Naive thymus-derived CD8-positive, alpha-beta T cell (primary cell): ENCODE measurements at places on chromosomes 2 and 18. TPM values are rescaled to one million over a fixed set of nuclear protein-coding genes. Genes with fewer than 3 reads are reported as not detected.
A peak's percentile ranks its signal among the peaks of the same experiment; 100 is the strongest.

The CYP26B1 gene
- total RNA-seq, result not detected

The VSNL1 gene
- total RNA-seq, result not detected

The LGALSL gene
- total RNA-seq, result 0.73 TPM

The HOXD12 gene
- total RNA-seq, result not detected

The IL36A gene
- total RNA-seq, result 2.1 TPM

The DSG4 gene
- total RNA-seq, result not detected

The MALT1 gene
- 70.2 TPM for total RNA-seq

The MRO gene
- not detected for total RNA-seq

The MBOAT2 gene
- total RNA-seq, result 1.8 TPM

The HOXD8 gene
- total RNA-seq, result not detected

The PTPN4 gene
- 120 TPM for total RNA-seq

The ACTG2 gene
- total RNA-seq, result not detected

GRCh38 chr2:127225186-127225960 lies 5.3 kb upstream of the CYP27C1 start:
- DNase-seq, result no peak
- no peak overlapping the region for H3K4me3 ChIP-seq
- peaks cover 35% of the 10 kb centered on the region for H3K27me3 ChIP-seq
- H3K4me1 ChIP-seq, result peaks cover 6% of the 10 kb centered on the region
- peaks cover 7% of the 10 kb centered on the region for H3K36me3 ChIP-seq
- no peak overlapping the region for H3K27ac ChIP-seq

GRCh38 chr18:33578518-33579348 lies 714 bp downstream of the ASXL3 start:
- H3K27me3 ChIP-seq, result peaks cover 9% of the 10 kb centered on the region
- H3K4me1 ChIP-seq, result peaks cover 2% of the 10 kb centered on the region
- no peak overlapping the region for H3K27ac ChIP-seq
- H3K36me3 ChIP-seq, result peaks cover 6% of the 10 kb centered on the region
- no peak overlapping the region for H3K4me3 ChIP-seq
- no peak for DNase-seq

- no peaks in the 10 kb centered on the region for H3K27me3 ChIP-seq
- no peaks in the 10 kb centered on the region for H3K36me3 ChIP-seq
- no peak overlapping the region for H3K27ac ChIP-seq
- H3K4me1 ChIP-seq, result no peaks in the 10 kb centered on the region
Observed at GRCh38 chr2:111618226-111618977, 265.6 kb downstream of the ANAPC1 start.

DNA sequence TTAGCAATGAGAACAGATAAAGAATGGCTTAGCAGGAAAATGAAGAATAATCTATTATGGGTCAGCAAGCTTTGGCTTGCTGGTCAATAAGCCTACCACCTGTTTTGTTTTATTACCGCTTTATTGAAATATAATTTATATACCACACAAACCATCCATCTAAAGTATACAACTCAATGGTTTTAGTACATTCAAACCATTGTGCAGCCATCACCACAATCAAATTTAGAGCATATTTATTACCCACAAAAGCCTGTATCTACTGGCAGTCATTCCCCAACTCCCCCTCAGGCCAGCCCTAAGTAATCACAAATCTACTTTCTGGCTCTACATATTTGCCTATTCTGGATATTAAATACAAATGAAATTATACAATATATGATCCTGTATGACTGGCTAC lies 17.2 kb downstream of the PPP3R1 start:
- H3K27me3 ChIP-seq, result no peaks in the 10 kb centered on the region
- H3K4me1 ChIP-seq, result peaks cover 96% of the 10 kb centered on the region
- peaks cover 16% of the 10 kb centered on the region for H3K36me3 ChIP-seq
- no peak for DNase-seq

- no peak overlapping the region for H3K27ac ChIP-seq
- no peak for DNase-seq
- no peaks in the 10 kb centered on the region for H3K4me1 ChIP-seq
- H3K4me3 ChIP-seq, result no peak overlapping the region
Observed at GRCh38 chr2:5729416-5729815, 37.2 kb downstream of the SOX11 start.

GRCh38 chr2:96970248-96970875 lies 16.0 kb downstream of the FAM178B start:
- H3K27ac ChIP-seq, result peak overlapping the region; percentile 87
- no peaks in the 10 kb centered on the region for H3K36me3 ChIP-seq
- peaks cover 56% of the 10 kb centered on the region for H3K4me1 ChIP-seq
- no peak for DNase-seq
- peaks cover 2% of the 10 kb centered on the region for H3K27me3 ChIP-seq

DNA sequence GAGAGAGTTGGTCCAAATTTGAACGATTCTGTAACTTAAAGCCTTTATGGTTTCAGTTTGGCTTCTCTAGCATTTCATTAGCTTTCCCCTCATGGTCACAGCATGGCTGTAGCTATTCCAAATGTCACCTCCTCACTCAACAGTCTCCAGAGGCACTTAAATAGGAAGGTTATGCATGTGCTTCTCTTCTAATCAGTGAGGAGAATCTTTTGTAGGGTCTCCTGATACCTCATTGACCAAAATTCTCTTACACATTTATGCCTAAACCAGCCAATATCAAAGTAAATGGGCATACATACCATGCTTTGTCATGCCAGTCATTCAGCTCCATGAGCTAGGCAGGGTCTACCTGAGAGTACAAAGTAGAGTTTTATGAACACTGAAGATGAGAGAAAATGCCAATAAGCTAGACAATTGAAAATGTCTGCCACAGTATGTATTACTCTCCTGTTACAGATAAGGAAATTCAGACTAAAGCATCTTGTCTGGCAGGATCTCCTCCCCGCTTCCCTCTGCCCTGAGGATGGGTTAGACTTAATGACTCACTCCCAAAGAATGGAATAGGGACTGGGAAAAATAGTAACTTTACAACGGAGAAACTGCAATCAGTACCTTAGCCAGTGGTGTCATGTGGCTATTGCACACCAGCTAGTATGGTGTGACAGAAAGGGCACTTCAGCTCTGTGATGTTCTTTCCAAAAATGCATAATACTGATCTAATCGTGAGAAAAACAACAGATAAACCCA lies 15.4 kb downstream of the DSG2 start:
- no peak for DNase-seq
- H3K27me3 ChIP-seq, result no peaks in the 10 kb centered on the region
- no peaks in the 10 kb centered on the region for H3K4me1 ChIP-seq
- H3K36me3 ChIP-seq, result no peaks in the 10 kb centered on the region

- no peak overlapping the region for H3K4me3 ChIP-seq
- no peak for DNase-seq
- H3K27me3 ChIP-seq, result no peaks in the 10 kb centered on the region
- H3K4me1 ChIP-seq, result peaks cover 1% of the 10 kb centered on the region
- H3K36me3 ChIP-seq, result peaks cover 79% of the 10 kb centered on the region
Observed at GRCh38 chr2:128016620-128017019, 11.2 kb downstream of the SAP130 start.

- DNase-seq, result peak; percentile 30
- H3K27ac ChIP-seq, result no peak overlapping the region
- peaks cover 13% of the 10 kb centered on the region for H3K27me3 ChIP-seq
Observed at GRCh38 chr18:2104620-2105462, 466.5 kb downstream of the METTL4 start.

DNA sequence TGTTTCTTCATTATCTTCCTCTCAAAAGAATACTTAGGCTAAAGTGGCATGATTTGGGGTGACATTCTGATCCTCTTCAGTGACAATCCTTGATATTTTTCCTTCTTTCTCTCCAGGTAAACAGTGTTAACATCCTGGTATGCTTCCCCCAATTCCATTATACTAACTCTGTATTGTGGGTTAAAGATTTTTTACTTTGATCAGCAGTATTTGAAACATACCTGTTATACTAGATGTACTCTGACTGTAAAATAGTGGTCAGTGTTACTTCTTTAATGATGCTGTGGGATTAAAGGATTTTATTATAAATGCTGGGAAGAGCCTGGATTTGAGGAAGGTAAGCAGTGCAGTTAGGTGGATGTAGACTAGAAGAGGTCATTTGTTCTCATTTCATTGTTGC lies 48.8 kb downstream of the MSH2 start:
- H3K4me3 ChIP-seq, result no peak overlapping the region
- peaks cover 4% of the 10 kb centered on the region for H3K36me3 ChIP-seq
- DNase-seq, result no peak
- H3K27me3 ChIP-seq, result no peaks in the 10 kb centered on the region
- H3K4me1 ChIP-seq, result peaks cover 3% of the 10 kb centered on the region
- H3K27ac ChIP-seq, result no peak overlapping the region

GRCh38 chr2:219384859-219385258 lies 2.9 kb downstream of the DNPEP start:
- no peaks in the 10 kb centered on the region for H3K27me3 ChIP-seq
- peaks cover 21% of the 10 kb centered on the region for H3K4me1 ChIP-seq
- DNase-seq, result no peak
- H3K27ac ChIP-seq, result no peak overlapping the region
- H3K4me3 ChIP-seq, result peak overlapping the region; percentile 33

- no peaks in the 10 kb centered on the region for H3K27me3 ChIP-seq
- DNase-seq, result no peak
- no peak overlapping the region for H3K4me3 ChIP-seq
- H3K36me3 ChIP-seq, result peaks cover 26% of the 10 kb centered on the region
- no peaks in the 10 kb centered on the region for H3K4me1 ChIP-seq
- no peak overlapping the region for H3K27ac ChIP-seq
Observed at GRCh38 chr2:181095486-181095885, 115.1 kb downstream of the UBE2E3 start.

- H3K27me3 ChIP-seq, result no peaks in the 10 kb centered on the region
- peak overlapping the region; percentile 44 for H3K4me3 ChIP-seq
- H3K36me3 ChIP-seq, result no peaks in the 10 kb centered on the region
- H3K4me1 ChIP-seq, result peaks cover 22% of the 10 kb centered on the region
Observed at GRCh38 chr2:176997074-176997791, 215.4 kb upstream of the HNRNPA3 start.

- no peak overlapping the region for H3K27ac ChIP-seq
- H3K4me1 ChIP-seq, result no peaks in the 10 kb centered on the region
- no peak for DNase-seq
- H3K4me3 ChIP-seq, result no peak overlapping the region
Observed at GRCh38 chr18:45566025-45566740, 49.1 kb upstream of the SLC14A2 start.

GRCh38 chr2:21356086-21356856 lies 232.5 kb downstream of the TDRD15 start:
- H3K4me1 ChIP-seq, result no peaks in the 10 kb centered on the region
- DNase-seq, result no peak
- H3K27ac ChIP-seq, result no peak overlapping the region
- no peaks in the 10 kb centered on the region for H3K36me3 ChIP-seq
- no peak overlapping the region for H3K4me3 ChIP-seq

DNA sequence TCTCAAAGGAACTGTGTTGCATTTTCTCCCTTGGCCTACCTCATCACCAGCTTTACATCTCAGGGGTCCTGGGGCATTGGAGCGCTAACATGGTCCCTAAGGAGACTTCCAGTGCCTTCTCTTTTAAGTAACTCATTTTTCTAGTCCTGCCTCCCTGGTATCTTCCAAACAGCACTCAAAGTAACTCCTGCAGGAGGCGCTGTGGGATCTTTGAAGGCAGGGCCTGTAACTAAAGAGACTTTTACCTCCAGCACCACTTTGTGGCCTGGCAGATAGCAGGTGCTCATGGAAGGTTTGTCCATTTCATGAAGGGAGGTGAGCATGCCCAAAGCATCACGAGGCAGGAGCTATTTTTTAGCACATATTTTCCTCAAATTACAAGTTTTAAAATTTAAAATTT lies 411.0 kb upstream of the GYPC start:
- no peak overlapping the region for H3K4me3 ChIP-seq
- no peaks in the 10 kb centered on the region for H3K4me1 ChIP-seq
- H3K27ac ChIP-seq, result no peak overlapping the region
- no peak for DNase-seq
